Vagina (tissue), 2 donors: ENCODE measurements at places on chromosomes 2 and 18. TPM values are rescaled to one million over a fixed set of nuclear protein-coding genes. Genes with fewer than 3 reads are reported as not detected.

DNA sequence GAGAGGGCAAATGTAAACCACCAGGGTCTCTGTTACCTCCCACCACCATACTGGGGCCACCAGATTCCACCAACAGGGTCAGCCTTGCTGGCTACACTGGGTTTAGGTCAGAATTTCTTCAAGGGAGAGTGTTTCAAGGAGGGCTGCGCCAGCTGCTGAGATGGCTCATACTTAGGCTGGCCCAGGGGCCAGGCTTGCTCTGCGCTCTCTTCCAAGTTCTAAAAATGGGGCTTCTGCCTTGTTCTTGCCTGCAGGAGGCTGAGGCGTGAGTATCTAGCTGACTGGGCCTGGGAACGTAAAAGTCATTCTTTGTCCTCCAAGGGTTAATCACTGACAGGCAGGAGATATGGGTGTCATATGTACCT, 28.1 kb downstream of the MRPL33 start:
- H3K27me3 ChIP-seq = no peaks in the 10 kb centered on the region
- peak overlapping the region; percentile 69 for H3K27ac ChIP-seq
- no peak overlapping the region for H3K4me3 ChIP-seq
- H3K36me3 ChIP-seq = no peaks in the 10 kb centered on the region
- DNase-seq = no peak

DNA sequence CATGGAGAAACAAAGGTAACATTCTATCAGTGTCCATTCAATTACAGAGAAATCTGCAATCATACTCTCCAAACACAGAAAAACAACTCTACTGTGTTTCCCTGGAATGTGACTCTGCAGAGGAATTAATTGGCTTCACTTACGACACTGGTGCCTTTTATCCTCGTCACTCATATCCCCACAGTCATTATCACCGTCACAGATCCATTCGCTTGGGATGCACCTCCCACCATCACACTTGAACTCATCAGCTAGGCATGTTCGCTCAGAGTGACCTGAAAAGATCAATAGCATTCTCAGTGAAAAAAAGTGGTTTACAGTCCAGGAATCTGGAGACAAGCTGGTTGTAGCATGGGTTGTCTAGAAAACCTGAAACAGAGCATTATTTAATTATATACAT, 124.3 kb downstream of the DHRS9 start:
- no peaks in the 10 kb centered on the region for H3K27me3 ChIP-seq
- no peaks in the 10 kb centered on the region for H3K36me3 ChIP-seq
- H3K4me1 ChIP-seq = no peaks in the 10 kb centered on the region
- no peak overlapping the region for H3K27ac ChIP-seq
- DNase-seq = no peak

DNA sequence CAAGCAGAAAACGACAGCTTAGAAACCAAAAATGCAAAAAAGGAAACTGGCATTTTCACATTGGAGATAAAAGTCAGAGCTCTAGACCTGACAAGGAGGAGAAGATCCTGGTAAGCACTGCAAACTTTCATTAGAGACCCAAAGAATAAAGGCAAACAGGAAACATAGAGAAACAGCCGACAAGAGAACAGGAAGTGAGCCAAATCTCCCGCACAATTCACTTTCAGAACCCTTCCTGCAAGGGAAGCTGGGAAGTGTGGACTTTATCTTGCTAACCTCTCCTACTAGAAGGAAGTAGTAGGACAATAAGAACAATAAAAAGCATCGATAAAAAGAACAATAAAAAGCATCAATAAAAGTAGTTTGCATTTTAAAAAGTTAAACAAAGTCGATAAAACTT, 417.8 kb upstream of the SPHKAP start:
- H3K27me3 ChIP-seq = no peaks in the 10 kb centered on the region
- no peaks in the 10 kb centered on the region for H3K36me3 ChIP-seq
- no peak overlapping the region for H3K4me3 ChIP-seq
- no peak overlapping the region for H3K27ac ChIP-seq
- DNase-seq = no peak

DNA sequence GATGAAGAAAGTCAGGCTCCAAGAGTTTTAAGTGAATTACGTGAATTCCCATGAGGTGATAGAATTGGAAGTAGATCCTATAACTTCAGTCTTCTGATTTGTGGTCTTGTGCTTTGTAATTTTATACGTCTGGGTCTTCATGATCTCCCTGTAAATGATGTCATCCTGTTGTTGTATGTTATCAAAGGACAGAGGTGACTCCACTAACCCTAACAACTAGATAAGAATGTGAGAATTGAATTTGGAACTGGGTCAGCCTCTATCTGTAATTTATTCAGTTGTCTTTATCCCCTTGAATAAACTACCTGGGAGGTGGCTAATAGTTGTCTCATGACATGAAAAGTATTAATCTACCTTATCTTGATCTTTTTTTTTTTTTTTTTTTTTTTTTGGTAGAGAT, 86.4 kb upstream of the B3GNT2 start:
- H3K27ac ChIP-seq = no peak overlapping the region
- H3K27me3 ChIP-seq = no peaks in the 10 kb centered on the region
- no peak overlapping the region for H3K4me3 ChIP-seq
- no peak for DNase-seq
- peaks cover 19% of the 10 kb centered on the region for H3K4me1 ChIP-seq

GRCh38 chr2:221446140-221446539, 126.0 kb downstream of the EPHA4 start:
- no peaks in the 10 kb centered on the region for H3K36me3 ChIP-seq
- H3K27me3 ChIP-seq = no peaks in the 10 kb centered on the region

DNA sequence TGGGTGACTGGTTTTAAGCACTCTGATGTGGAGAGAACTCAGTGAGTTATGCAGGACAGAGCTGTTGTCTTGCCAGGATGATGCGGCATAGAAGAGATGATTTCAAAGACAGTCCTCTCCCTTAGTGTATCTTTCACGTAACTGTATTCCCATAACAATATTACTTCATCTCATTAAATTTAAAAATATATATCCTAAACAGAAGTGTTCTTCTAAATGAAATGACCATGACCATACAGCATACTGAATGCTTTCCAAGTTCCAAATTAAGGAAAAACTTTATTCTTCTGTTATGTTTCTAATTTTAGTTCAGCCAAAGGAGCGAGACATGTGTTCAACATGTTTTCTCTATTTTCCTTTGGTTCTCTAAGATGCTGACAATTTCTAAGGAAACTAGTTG, 600.1 kb upstream of the FSHR start:
- no peak overlapping the region for H3K4me3 ChIP-seq
- no peak overlapping the region for H3K27ac ChIP-seq
- no peaks in the 10 kb centered on the region for H3K36me3 ChIP-seq
- no peak for DNase-seq
- H3K4me1 ChIP-seq = no peaks in the 10 kb centered on the region

GRCh38 chr18:14963246-14963645, 215.3 kb downstream of the ANKRD30B start:
- DNase-seq = no peak
- no peaks in the 10 kb centered on the region for H3K27me3 ChIP-seq
- H3K4me3 ChIP-seq = no peak overlapping the region
- no peak overlapping the region for H3K27ac ChIP-seq
- H3K36me3 ChIP-seq = no peaks in the 10 kb centered on the region

GRCh38 chr2:197300139-197300538, 10.4 kb downstream of the ANKRD44 start:
- H3K27me3 ChIP-seq = no peaks in the 10 kb centered on the region
- no peaks in the 10 kb centered on the region for H3K36me3 ChIP-seq
- no peak overlapping the region for H3K4me3 ChIP-seq
- no peak overlapping the region for H3K27ac ChIP-seq
- peaks cover 14% of the 10 kb centered on the region for H3K4me1 ChIP-seq
- no peak for DNase-seq

GRCh38 chr2:222840060-222840802, 20.6 kb upstream of the ACSL3 start:
- no peak overlapping the region for H3K4me3 ChIP-seq
- H3K36me3 ChIP-seq = no peaks in the 10 kb centered on the region
- H3K27me3 ChIP-seq = no peaks in the 10 kb centered on the region
- DNase-seq = no peak

GRCh38 chr2:220394433-220394832, 767.0 kb downstream of the SLC4A3 start:
- H3K36me3 ChIP-seq = no peaks in the 10 kb centered on the region
- no peak overlapping the region for H3K4me3 ChIP-seq
- no peaks in the 10 kb centered on the region for H3K4me1 ChIP-seq

DNA sequence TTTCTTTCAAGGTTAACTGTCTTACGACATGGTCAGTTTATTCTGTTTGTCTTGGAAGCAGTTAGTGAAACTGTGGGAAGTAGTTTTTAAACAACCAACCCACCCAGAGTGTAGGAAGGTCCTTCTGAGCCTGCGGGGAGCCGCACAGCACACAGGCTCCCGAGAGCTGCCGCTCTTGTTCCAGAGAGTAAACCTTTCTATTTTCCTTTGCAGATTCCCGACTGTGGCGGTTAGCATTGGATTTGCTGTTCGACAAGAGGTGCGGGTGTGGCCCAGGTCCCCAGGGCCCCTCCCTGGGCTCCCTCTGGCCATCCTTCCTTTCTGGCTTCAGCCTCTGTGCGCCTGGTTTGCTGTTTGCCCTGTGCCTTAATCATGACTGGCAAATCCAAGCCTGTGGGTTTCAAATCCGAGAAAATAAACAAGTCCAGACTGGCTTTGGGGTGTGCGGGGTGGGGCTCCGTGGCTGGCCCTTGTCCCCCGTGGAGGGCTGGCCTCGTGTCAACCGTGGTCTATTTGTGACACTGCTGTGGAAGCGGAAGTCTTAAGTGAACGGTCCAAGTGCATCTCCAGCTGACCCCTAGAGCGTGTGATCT, 30.7 kb downstream of the IMPA2 start:
- no peak overlapping the region for H3K27ac ChIP-seq
- H3K27me3 ChIP-seq = no peaks in the 10 kb centered on the region
- H3K4me1 ChIP-seq = peaks cover 37% of the 10 kb centered on the region
- no peaks in the 10 kb centered on the region for H3K36me3 ChIP-seq
- no peak overlapping the region for H3K4me3 ChIP-seq

DNA sequence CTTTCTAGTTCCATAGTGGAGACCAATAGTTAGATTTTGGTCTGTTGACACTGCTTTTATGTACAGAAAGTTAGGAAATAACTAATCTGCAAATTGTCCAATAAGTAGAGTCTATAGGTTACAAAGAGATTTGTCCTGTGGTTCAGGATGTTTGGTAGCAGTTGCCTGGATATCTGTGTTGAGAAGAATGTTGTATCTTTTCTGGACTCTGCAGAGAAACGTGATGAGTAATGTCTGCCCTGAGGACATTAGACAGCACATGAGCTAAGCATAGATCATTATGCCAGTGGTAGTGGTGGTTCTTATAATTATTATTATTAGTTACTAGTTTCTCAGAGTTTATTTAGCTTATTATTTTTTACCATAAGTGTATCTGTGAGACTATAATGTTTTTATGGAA, 65.8 kb downstream of the ANKRD62 start:
- no peaks in the 10 kb centered on the region for H3K4me1 ChIP-seq
- no peak overlapping the region for H3K27ac ChIP-seq
- DNase-seq = no peak
- no peak overlapping the region for H3K4me3 ChIP-seq
- no peaks in the 10 kb centered on the region for H3K36me3 ChIP-seq

DNA sequence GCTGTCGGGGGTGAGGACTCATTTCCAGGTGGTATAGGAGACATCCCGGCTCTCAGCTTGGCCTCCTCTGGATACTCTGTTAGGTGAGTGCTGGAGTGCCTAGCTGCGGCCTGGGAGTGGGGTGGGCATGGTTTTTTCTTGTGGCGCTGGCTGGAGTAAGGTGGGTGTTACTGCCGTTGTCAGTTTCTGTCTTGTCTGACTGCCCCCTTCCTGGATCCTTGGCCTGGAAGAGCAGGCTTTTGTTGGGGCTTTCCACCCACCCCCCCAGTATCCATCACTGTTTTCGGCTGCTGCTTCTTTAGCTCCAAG, 69.2 kb downstream of the DGKD start:
- H3K27me3 ChIP-seq = no peaks in the 10 kb centered on the region
- no peak overlapping the region for H3K4me3 ChIP-seq
- no peak overlapping the region for H3K27ac ChIP-seq
- H3K36me3 ChIP-seq = no peaks in the 10 kb centered on the region
- DNase-seq = no peak

- no peak for DNase-seq
- H3K27ac ChIP-seq = no peak overlapping the region
- H3K27me3 ChIP-seq = no peaks in the 10 kb centered on the region
- peaks cover 28% of the 10 kb centered on the region for H3K4me1 ChIP-seq
Observed at GRCh38 chr2:36710858-36711515, 14.5 kb downstream of the VIT start.

GRCh38 chr2:68196120-68196716, 38.5 kb downstream of the PNO1 start:
- peaks cover 54% of the 10 kb centered on the region for H3K4me1 ChIP-seq
- no peaks in the 10 kb centered on the region for H3K36me3 ChIP-seq
- no peak overlapping the region for H3K4me3 ChIP-seq
- no peak for DNase-seq

DNA sequence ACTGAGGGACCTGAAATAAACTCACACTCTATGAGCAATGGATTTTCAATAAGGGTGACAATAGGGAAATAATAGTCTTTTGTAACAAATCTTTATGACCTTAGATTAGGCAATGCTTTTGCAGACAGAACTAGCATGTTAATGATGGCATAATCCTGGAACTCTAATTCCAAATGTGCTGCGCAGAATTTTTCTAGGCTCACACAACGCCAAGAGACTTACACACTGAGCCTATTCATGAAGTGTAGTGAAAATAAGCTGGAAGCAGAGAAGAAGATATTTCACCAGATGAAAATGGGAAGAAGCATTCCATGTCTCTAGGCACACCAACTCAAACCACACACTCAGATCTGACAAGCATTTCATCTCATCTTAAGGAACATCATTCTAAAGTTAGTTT, 178.5 kb downstream of the L3MBTL4 start:
- no peaks in the 10 kb centered on the region for H3K4me1 ChIP-seq
- no peaks in the 10 kb centered on the region for H3K36me3 ChIP-seq
- no peak overlapping the region for H3K27ac ChIP-seq
- H3K27me3 ChIP-seq = no peaks in the 10 kb centered on the region

DNA sequence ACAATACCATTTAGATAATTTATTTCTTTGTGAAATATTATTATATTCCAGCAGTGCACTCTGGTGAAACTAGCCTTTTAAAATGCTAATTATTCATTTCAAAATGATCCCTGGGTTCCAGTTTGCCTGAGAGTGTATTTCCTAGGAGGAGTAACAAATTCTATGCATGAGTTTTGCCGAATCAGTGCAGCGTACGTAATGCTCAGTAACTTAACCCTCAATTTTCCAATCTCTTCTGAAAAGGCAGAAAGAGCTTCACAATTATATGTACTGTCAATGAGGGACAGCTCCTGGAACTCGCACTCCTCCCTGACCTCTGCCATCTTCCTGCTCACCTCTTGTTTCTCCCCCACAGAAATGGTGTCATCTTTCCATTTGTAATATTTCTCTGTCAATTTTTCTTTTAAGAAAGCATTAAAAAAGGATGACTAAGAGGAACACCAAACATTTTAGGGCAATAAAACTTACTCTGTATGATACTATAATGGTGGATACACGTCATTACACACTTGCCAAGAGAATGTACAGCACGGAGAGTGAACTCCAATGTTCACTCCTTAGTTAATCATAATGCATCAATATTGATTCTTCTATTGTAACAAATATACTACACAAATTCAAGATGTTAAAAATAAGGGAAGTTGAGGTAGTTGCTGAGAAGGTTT, 25.7 kb upstream of the XIRP2 start:
- H3K4me3 ChIP-seq = no peak overlapping the region
- no peak for DNase-seq
- no peak overlapping the region for H3K27ac ChIP-seq
- no peaks in the 10 kb centered on the region for H3K27me3 ChIP-seq
- no peaks in the 10 kb centered on the region for H3K36me3 ChIP-seq

- no peak overlapping the region for H3K27ac ChIP-seq
- no peaks in the 10 kb centered on the region for H3K27me3 ChIP-seq
- H3K4me3 ChIP-seq = no peak overlapping the region
- H3K4me1 ChIP-seq = peaks cover 26% of the 10 kb centered on the region
- H3K36me3 ChIP-seq = no peaks in the 10 kb centered on the region
Observed at GRCh38 chr2:121596221-121597080, 52.8 kb downstream of the CLASP1 start.

Gene NTSR2
- not detected for total RNA-seq

Gene KCNE4
- total RNA-seq = 4.9 TPM

Gene C2orf80
- total RNA-seq = not detected

Gene CAPN13
- not detected for total RNA-seq

Gene CHRND
- total RNA-seq = not detected
